ENCODE measurements at places on chromosomes 7 and 10.

DNA sequence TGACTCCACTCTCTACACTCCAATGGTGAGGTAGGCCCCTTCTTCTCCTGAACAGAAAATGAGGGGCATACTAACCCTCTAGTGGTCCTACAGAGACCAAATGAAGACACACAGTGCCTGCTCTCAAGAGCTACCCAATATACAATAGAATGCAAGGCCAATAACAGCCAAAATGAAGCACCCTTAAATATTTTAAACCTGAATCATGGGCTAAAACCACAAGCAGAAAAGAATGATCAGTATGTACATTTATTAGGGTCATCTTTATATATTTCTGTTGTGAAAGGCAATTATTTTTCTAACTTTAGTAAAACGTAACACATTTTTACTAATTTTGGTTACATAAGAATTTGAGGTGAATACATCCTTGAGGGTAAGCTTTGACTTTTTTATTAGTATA is 49.9 kb upstream of the COL1A2 start:
- DNase-seq, result no peak

GRCh38 chr7:151232917-151233701 is 826 bp downstream of the CHPF2 start:
- DNase-seq, result no peak

DNA sequence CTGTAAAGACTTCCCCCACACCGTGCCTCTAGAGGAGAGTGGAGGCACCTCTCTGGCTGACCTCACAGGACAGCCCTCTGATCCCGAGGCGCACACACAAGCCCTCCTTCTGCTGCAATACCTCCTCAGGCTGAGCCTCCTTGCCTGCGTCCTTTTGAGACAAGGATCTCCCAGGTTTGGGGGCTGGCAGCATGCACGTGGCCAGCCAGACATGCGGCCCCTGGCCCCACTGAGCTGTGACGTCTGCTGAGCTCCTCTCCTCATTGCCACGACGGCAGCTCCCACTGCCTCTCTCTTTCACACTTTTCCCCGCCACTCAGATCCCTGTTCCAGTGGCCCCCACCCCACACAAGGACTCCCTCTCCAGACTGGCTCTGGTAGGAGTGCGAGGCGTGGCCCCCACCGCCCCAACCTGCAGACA is 12.2 kb upstream of the DNAAF5 start:
- DNase-seq, result no peak

GRCh38 chr7:28832669-28833068 is 125.5 kb downstream of the TRIL start:
- no peak for DNase-seq

- DNase-seq, result no peak
These were observed 49.7 kb upstream of the ANTXRL start for GRCh38 chr10:46236941-46237681.

DNA sequence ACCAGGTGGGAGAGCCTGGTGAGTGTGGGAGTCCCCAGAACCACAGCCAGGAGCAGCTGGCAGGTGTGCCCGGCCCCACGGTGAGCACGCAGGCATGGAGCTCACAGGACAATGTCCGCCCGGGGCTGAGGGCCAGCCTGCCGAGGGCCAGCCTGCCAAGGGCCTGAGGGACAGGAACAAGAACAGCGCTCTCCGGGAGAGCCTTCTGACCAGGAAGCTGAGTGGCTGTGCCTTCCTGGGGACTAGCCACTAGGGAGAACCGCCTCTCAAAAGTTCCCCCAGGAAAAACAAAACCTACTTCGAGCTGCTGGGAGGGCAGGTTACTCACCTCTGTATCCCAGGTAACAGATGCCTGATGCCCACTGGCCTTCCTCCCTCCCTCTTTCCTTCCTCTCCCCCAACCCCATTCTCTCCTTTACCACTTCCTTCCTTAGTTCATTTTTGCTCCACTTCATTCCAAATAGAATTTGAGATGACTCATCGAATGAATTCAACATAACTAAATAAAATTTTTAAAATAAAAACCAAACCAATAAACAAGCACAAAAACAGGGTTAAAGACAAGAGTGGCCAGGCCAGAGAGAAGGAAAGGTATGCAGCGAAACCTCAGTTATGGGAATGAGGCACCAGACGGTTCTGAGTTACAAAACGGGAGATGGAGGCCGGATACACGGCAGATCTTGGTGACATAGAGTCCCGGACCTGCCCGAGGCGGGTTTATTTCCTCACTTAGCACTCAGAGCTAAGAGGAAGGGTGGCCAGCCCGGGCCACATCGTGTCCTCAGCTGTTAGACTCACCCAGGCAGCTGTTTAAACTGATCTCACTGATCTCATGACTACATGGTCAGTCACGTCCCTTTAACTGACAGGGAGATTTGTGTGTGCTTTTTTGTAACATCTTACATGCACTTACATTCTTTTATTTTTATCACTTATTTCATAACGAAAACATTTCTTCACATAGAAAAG is 128.5 kb downstream of the TNS3 start:
- no peak for DNase-seq

- DNase-seq, result no peak
These were observed 184.9 kb upstream of the WDR11 start for GRCh38 chr10:120666308-120666707.

- DNase-seq, result no peak
These were observed 20.9 kb downstream of the INSYN2A start for GRCh38 chr10:127175357-127176110.

- DNase-seq, result no peak
These were observed 186.2 kb downstream of the CFTR start for GRCh38 chr7:117666031-117666430.

- no peak for DNase-seq
These were observed 191.5 kb downstream of the REEP3 start for GRCh38 chr10:63712717-63713115.

DNA sequence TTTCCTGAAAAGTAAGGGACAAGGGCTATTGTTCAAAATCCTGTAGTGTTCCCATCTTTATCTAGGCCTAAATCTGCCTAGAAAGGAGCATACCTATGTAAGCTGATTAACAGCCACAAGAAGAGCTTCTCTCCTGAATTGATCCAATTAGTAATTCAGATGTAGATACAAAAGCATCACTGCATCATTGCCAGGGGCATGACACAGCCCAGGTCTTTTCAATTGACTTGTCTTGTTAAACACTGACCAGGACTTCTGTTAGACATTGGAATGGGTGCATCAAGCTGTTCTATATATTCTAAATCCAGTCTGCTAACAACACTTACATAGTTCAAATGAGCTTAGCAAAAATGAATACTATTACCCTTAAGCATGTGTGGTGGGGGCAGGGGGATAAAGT is 589.2 kb downstream of the INHBA start:
- DNase-seq, result no peak

GRCh38 chr7:148944935-148945934 is 61.1 kb upstream of the EZH2 start:
- no peak for DNase-seq

GRCh38 chr7:2048531-2048930 is 184.2 kb downstream of the MAD1L1 start:
- DNase-seq, result no peak

DNA sequence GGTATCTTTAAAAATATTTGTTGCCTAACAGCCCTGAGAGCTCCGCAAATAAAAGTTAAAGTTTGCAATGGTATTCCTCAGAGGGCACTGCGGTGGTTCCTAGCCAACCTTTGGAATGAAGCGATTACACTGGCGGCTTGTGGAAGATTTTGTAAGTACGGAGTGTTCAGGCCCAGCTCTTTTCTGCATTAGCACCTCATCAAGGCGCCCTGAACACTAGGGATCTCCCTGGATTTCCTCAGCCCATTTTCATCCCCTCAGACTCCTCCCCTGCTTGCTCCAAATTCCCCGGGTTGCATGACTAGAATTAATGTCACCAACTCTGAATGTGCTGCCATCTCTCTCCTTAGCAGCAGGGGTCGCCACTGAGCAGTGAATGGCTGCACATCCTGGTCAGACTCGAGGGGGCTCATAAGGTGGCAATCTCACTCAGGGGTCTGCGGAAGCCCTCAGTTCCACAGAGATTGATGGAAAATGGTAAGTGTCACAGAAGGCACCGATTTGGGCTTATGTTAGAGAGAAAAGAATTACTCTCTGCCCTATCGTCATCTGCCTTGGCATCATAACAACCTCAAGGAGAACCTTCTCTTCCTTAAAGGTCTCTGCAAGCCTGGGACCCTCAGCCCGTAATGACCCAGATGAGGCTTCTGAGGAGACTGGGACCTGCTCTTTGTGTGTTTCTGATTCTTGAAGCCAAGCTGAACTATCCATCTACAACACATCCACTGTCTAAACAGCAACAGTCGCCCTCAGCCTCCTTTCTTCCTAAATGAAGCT is 262.8 kb upstream of the AOAH start:
- DNase-seq, result no peak

DNA sequence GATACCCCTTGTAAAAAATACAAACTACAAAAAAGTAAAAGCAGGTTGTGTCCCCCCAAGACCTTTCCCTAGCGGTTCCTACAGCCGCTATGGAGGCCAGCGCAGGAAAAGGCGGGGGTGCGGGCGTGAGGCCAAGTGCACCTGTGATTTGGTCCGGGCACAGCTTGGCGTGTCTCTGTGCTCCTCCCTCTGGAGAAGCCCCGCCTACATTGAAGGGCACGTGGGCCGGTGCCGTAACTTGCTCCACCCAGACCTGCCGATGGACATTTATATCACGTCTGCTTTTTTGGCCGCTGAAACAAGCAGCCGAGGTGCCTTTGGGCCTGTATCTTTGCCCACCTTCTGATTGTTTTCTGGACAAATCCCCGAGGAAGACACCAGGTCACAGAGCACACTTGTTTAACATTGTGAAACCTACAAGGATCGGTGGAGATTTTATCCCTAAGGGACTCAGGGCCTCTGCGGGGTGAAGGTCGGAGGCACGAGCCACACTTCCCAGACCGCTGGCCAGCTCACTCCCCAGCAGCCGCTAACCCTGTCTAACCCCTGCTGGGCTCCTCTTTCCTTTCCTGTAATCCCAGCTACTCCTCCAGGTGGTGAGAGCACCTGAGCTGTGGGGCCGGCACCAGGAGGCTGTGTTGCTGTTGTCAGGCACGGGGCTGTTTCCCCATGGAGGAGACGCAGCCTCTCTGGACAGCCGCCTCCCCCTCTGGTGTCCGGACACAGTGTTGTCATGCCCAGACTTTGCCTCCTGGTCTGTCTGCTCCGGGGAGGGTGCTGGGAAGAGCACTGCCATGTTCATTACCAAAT is 18.8 kb upstream of the INPP5A start:
- no peak for DNase-seq

DNA sequence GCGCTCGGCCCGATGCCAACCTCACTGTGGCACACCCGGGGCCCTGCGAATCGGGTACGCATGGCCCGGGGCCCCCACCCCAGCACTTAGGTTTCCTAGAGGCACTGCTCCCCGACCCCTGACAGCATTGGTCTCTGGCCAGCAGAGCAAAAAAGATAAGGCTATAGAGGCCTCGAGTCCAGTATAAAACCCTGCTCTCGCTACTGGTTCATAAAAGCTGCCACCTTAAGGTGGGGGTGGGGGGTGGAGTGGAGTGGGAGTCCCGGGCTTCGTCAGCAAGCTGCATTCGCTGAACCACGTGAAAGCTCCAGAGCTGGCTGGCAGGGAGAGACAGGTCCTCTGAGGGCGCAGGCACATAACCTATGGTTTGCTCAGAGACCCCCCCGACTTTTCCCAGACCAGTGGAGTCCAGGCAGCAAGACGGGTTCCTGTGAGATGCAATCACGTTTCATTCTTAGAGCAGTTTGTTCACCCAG is 1.3 kb downstream of the KAZALD1 start:
- DNase-seq, result no peak

DNA sequence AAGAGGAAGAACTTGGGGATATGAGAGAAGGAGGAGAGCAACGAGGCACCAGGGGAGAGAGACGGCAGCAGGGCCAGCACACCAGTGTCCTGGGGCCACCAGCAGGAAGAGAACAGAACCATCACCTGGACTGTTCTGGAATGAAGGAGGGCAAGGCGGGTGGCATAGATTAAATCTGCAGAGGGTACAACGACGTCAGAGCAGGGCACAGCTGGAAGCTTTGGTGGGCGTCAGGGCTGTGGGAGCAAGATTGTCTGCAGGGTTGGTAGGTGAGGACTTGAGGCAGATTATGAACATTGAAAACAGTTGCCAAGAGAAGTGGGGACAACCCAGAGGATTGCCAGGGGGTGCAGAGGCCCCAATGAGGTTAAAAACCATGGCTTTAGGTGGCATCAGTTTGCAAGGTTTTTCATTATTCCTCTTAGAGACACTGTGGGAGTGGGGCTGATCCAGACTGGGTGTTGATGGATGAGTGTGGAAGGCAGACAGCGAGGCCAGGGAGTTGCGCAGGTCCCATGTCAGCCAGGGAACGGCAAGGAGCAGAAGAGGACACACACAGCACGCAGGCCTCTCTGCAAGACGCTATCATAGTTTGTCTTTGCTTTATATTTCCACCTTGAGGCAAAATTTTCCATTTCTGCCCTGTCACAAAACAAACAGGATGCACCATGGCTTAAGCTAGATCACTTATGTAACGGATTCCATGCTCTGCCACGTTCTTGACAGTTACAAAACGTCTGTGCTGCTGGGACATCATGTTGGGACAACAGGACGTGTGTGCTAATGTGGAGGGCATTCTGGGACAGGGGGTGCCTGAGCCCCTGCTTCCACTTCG is 52.5 kb upstream of the LEP start:
- no peak for DNase-seq

GRCh38 chr10:123402656-123403055 is 248.5 kb downstream of the BUB3 start:
- DNase-seq, result no peak

DNA sequence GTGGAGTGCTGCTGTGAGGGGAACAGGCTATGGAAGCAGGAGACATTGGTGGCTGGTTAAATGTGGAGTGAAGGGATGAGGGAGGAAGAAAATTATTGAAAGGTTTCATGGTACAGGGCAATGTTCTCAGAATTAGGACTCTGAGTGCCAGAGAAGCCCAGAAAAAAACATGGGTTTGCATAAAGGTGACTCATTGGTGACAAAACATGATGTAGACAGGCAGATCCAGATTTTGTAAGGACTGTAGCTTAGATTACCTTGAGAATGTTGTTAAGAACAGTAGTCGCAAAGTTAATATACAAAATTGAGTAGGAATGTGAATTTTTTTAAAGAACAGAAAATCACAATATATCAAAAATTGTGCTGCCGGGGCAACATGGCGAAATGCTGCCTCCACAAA is 134.9 kb upstream of the ZNF438 start:
- no peak for DNase-seq

DNA sequence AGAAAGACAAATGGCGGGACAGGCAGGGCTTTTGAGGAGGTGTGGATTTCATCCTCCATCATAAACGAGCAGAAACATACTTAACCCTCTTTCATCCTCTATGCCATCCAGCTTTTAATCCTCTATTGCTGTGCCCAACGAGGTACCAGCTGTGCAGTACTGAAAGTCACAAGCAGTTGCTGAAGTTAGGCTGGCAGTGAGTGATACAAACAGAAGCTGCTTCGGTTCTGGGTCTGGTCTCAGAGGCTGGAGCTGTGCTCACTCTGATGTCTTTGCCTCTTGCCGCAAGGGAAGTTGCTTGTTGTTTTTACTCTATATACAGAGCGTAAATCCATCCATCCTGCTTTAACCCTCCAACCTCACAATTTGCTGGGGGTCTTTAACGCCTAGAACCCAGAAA is 235.2 kb downstream of the CELF2 start:
- no peak for DNase-seq

- no peak for DNase-seq
These were observed 41.3 kb upstream of the GLI3 start for GRCh38 chr7:42278344-42278743.

- no peak for DNase-seq
These were observed 39.3 kb downstream of the MALSU1 start for GRCh38 chr7:23338439-23338838.
